ENCODE measurements at places on chromosomes 5 and 9.

GRCh38 chr9:123867034-123867433 lies 62.9 kb downstream of the DENND1A start:
- DNase-seq: no peak

DNA sequence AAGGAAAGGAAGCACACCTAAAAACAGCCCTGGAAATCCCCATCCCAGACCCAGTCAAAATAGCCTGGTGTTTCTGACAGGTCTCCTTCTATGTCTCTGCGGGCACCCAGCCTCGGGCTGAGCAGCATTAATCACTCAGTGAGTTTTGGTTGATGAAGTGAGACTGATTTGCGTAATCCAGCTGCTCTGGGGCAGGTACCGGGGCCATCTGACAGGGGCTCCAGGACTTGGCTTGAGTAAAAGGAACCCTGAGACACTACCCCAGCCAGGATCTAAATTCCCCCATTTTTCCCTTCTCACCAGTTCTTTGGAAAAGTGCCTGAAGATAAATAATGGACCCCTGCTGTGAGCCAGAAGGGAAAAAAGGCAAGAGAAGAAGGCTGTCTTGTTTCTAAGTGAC lies 596 bp downstream of the SLC28A3 start:
- DNase-seq: no peak

DNA sequence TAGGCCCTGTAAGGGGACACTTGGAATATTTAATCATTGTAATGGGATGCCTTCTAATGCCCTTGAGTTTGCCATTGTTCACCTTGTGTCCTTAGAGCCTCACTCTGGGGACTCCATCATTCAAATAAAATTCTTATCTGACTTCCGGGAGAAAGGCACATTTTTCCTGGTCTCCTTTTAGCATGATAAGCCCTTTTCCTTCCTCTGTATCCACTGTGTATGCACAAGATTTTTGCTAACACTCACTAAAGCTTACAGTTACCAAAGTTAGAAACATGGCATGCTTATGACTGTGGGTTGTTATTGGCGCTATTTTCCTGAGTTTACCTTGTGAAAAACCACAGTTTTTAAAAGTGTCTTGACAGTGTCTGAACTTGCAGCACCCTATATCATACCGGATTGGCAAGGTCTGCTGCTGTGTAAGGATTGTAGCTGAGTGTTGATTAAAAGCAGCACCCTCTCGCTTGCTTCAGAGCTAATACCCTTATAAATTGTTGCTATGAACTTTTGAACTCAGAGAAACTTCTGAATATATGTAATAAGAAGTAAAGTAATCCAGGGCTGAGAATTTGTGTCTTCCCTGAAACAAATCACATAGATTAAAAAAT lies 46.4 kb downstream of the SNCAIP start:
- no peak for DNase-seq

GRCh38 chr9:32463500-32464293 lies 62.3 kb downstream of the RIGI start:
- DNase-seq: no peak

DNA sequence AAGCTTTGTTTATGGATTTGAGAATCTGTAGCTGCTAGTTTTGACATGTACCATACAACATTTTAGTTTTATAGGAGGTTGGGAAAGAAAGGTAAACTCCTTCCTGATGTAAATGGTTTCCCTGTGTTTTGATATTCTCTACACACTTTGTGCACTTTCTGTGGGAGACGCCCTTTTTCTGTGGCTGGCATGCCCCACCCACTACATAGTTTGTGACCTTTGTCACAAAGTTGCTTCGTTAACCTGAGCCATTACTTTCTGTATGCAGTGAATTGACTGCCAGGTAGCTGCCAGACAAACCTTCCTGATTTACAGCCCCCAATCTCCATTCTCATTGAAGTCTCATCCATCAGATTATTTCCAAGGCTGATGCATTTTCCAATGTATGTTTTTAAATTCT lies 90.6 kb downstream of the NLN start:
- no peak for DNase-seq

- no peak for DNase-seq
Observed at GRCh38 chr5:139982157-139982974, 60.7 kb downstream of the NRG2 start.

- DNase-seq: no peak
Observed at GRCh38 chr5:50699737-50700136, 33.3 kb downstream of the PARP8 start.

DNA sequence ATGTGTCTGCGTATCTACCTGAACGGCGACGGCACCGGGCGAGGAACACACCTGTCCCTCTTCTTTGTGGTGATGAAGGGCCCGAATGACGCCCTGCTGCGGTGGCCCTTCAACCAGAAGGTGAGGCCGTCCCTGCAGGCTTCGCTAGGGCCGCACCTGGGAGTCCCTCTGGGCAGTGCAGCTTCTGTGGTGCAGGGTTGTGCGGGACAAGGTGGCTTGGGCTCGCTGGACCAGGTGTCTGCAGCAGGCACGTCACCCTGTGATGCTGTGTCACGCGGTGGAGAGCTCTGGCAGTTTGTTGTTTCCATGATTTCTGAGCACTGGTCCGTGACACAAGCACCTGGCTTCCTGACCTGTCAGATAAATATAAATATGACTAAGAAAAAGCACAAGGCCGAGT lies 20.7 kb downstream of the FBXW5 start:
- DNase-seq: no peak

DNA sequence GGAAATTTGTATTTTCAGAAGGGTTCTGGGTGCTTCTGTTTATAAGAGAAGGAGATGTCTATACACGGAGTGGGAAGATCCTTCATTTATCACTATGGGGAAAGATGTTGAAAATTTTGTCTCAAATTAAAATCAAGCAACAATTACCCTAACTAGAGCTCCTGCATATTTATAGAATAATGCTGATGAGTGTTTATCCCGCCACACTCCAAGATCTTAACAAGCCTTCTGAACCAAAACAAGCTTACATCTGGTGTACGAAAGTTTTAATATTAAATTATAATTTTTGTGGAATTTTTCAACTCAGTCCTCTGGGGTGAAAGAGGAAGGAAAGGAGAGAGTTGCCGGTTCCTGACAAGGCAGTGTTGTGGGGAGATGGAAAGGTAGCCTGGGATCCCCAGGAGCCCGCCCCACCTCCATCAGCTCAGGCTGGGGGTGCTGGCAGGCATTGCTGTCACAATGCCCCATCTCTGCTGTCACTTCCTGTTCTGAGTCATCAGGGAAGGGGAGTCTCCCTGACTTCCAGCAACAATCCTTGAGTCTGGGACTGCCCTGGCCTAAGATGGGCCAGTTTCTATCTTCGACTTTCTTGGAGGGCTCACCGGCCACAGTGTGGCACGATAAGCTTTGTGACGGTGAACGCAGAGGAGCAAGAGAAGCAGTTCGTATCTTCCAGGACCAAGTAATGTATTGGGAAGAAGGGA lies 64.5 kb downstream of the ERAP1 start:
- no peak for DNase-seq

DNA sequence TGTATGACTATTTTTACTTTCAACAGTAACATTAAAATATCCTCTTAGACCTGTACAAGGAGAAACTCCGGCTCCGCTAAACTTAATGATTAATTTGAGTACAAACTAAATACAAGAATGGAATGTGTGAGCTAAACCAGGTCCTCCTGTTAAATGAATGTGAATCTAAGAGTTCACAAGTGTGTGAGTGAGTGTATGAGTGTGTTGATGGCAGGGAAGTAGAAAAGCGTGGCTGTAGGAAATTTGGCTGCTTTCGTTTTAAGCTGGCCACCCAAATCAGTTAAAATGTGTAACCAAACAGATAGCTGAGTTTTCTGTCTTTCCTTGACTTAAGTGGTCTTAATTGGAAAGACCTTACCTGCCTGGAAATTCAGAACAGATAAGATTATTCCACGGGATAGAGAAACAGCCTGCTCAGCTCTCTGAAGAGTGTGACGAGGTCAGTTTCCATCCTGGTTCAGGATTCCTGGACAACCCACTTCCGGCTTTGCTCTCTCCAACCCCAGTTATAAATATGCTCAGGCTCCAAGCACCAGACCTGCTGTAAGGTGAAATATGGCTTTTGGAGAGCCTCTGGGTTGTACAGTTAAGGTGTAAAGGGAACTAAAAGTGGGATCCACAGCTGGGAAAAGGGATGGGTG lies 908.6 kb upstream of the EDIL3 start:
- DNase-seq: no peak

GRCh38 chr5:17330386-17330785 lies 113.0 kb downstream of the BASP1 start:
- DNase-seq: no peak

DNA sequence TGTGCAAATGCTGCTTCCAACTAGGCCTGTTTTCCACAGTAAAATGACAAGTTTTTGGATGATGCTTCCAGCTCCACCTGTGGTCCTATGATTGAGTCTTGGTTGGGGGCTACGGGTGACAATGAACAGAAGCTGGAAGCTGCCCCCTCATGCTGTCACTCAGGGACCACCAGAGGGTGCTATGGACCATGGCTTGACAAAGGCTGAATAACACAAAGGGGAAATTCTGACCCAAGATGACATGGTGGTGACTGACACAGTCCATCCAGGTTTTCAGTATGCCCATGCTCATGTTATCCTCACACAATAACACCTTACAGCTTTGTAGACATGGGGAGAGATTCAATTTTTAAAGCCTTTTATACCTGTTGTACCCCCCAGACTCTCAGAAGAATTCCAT lies 23.9 kb upstream of the SAP30L start:
- no peak for DNase-seq

DNA sequence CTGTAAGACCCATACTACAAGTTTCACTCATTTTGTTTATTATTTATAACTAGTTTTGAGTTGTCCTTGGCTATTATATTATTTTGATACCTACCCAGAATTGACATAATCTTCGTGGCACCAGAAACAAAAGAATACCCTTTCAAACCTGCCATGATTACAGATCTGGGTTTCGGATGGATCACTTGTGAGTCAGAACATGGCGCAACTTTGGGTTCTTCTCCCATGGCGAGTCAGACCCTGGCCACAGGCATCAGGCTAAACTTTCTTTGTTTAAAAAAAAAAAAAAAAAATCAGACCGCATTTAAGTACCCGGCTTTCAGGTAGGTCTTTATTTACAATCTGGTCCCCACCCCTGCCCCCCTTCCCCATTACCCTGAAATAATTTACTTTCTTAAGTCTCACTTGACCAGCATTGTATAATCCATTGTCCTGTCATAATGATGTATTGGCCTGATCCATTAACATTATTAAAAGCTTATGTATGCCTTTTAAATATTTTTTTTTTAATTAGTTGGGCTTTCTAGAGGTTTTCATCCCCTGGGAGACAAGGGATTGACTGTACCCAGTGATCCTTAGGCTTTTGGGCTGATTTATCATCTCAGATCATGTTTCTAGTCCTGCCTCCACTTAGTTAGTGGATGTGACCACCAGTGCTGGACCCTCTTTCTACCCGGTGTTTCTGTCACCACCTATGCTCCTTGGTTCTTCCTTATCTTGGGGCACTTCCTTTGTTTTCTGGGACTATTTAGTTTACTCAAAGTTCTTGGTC lies 43.9 kb downstream of the F2RL2 start:
- DNase-seq: no peak

- DNase-seq: no peak
Observed at GRCh38 chr9:13244181-13244580, 35.3 kb downstream of the MPDZ start.

GRCh38 chr5:145681686-145682085 lies 153.5 kb downstream of the PRELID2 start:
- DNase-seq: no peak

GRCh38 chr9:113724202-113724601 lies 151.9 kb upstream of the ZNF618 start:
- DNase-seq: no peak

GRCh38 chr9:105087910-105088898 lies 156.2 kb upstream of the SLC44A1 start:
- DNase-seq: no peak

DNA sequence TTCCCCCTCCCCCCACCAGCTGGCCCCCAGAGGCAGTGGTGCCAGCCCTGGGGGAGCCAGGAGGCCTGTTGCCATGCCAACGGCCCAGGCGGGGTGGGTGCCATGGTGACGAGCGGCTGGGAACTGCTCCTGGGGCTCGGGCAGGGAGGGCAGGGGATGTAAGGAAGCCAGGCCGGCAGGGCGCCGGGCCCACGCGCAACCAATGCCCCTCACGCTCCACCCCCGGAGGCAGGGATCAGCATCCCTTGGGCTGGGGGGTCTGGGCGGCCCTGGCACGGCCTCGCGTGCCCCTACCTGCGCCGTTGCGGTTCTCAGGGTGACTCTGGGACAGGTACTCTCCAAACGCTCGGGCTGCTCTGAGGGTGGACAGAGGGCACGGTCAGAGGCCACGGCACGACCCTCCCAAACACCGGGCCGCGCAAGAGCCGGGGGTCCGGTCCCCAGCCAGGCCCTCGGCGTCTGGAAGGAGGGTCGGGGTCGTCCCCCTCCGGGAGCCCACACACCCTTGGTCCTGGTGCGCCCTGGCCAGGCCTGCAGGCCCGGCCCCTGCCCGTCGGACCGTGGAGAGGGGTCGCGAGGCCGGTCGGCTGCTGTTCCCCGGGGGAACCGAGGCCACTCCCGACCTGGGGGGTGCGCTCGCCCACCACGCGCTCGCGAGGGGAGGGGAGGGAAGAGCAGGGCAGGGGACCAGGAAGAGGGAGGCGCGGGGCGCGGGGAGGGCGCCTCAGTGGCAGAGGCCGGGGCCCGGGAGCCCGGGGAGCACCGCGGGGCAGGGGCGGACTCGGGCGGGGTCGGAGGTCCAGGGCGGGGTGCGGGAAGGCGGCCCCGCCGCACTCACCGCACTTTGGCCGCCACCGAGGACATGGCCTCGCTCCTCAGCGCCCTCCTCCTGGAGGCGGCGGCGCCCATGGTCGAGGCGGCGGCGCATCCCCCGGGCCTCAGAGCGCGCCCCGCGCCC lies 661 bp downstream of the NSMF start:
- no peak for DNase-seq

DNA sequence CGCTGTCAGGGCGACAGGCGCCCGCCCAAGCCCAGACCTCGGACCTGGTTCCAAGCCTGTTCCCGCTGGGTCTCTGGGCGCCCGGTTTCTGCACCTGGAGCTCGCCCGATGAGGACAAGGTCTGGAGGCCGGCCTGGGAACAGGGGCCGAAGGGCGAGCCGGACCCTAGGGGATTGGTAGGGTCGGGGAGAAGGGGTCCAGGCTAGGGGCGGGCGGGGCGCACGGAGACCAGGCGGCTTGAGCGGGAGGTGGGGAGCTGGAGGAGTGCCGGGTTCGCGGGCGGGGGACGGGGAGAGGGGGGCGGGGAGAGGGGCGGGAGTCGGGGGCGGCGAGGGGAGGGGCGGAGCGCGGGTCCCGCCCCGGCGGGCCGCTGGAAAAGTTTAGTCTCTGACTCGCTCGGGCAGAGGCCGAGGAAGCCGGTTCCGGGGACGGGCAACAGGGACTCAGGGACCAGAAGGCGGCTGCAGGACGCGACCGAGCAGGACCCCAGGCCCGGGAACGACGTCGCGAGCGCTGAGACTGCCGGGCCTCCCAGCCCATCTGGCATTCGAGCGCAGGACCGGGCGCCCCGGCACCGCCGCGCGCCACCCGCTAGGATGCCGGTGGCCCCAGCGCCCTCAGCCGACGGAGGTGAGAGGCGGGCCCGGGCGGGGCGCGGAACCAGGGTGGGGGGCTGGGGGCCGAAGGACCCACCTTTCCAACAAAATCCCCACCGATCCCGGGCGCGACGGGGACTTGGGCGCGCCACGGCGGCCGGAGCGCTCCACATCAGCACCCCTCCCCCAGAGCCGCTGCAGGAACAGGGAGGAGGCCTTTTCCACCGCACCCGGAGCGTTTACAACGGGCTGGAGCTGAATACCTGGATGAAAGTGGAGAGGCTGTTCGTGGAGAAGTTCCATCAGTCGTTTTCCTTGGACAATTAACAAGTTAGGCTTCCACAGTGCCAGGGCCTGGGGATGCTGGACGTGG lies at the start of gene S1PR3:
S1PR3 (plus strand) TSS at position 403 of the 969 bp plus-strand sequence. CDS start 9,733 bp downstream, outside the sequence.
- DNase-seq: no peak

Data from T-helper 9 cell (primary cell).